ENCODE measurements at places on chromosomes 12 and 14. TPM values are rescaled to one million over a fixed set of nuclear protein-coding genes. Genes with fewer than 3 reads are reported as not detected.

Gene PLA2G1B
- not detected for total RNA-seq

Gene KRT74
- total RNA-seq = not detected

Gene PLEKHG7
- total RNA-seq = not detected

Gene ERGIC2
- 147 TPM for total RNA-seq

Gene SYT1
- total RNA-seq = 4.1 TPM

GRCh38 chr14:68749487-68750475 lies 43.1 kb downstream of the ZFP36L1 start:
- DNase-seq = no peak

DNA sequence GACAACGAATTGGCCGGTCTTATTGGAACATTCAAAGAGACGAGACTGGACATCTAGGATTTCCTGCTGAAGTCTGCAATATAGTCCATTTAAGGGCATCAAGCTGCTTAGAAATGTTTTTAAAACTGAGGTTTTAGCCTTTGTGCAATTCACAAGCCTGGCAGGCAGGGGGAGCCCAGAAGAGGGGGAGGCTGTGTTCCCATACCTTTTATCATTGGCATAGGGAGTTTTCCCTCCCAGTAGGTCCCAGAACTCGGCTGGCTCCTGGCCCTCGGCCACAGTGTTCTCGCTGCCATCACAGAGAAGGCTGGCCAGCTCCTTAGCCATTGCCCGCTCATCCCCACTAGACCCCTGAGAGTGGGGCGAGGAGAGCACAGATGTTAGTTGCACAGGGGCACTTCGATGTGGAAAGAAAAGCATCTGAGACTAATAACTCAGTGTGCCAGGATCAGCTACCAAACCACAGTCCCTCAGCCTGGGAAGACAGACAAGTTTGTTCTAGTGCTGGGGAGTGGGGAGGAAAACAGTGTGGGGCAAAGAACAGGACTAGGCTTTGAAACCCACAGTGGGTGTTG lies 15.1 kb downstream of the AVIL start:
- peak; percentile 36 for DNase-seq

DNA sequence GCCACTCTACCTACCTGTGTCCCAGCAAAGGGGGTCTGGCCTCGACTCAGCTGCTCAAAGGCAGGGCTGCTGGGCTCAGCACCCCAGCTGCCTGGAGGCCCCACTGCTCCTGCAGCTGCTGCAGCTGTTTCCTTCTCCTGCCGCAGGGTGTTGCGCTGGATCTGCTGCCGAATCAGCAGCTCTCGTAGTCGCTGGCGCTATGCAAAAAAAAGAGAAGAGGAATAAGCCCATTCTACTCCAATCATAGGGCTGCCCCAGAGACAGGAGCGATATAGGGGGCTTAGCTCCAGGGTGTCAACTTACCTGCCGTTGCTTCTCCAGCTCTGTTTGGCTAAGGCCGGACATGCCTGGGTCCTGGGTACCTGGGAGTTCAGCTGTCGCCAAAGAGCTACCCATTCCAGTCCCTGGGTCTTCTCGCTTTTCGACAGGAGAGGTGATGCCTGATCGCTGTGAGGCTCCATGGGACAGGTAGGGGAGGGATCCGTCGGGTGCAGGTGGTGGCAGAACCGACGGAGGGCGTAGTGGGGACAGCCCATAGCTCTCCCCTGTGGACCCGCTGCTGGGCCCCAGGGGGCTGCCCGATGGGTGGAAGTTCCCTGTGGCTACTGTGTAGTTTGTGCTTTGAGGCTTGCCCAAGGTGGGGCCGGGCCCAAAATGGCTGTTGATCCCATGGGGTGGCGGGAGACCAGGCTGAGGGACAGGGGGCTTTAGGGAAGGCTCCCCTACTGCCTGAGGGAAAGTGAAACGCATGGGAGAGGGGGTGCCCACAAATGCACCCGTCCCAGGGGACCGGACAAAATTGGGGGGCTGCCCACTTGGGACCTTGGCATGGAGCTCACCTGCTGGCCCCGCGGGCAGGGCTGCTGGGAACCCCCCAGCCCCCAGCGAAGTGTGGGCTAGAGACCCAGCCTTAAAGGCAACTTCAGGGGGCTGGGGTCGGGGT lies 20.9 kb downstream of the KMT2D start:
- DNase-seq = no peak

DNA sequence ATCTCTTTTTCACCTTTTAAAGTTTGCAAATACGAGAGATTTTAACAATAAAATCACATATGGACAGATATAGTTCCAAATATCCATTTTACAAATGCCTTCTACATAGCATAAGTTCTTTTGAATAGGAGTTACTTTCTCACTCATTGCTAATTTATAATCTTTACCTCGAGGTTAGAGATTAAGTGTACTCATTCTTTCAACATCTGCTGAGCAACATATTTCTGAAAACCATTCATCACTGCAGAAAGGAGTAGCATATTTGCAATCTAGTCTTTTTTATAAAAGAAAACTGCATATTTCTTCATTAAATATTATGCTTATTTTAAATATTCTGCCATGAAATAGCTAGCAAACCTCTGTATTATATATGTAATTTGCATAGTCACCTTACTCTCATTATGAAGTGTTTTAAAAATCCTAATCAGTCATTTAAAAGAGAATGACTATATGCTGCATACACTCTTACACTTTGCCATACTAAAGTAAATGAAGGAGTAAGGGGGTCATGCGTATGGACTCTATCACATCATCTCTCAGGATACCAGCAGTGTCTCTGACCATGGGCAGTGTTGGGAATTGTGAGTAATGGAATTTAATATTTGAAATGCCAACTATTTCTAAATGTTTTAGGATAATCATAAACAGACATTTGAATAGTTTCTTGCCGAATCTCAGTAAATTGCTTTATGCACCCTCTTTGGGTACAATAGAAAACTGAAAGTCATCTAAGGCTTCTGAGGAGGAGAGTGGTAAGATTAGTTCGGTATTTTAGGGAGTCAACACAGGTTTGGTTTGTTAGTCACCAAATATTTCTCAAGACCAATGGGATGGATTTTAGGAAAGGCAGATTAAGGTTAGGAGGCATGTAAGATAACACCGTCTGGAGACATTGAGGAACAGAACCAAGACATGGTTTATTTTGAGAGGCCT lies 524.8 kb upstream of the ATP2B1 start:
- no peak for DNase-seq

GRCh38 chr12:93167331-93167730 lies 210.4 kb upstream of the NUDT4 start:
- no peak for DNase-seq

DNA sequence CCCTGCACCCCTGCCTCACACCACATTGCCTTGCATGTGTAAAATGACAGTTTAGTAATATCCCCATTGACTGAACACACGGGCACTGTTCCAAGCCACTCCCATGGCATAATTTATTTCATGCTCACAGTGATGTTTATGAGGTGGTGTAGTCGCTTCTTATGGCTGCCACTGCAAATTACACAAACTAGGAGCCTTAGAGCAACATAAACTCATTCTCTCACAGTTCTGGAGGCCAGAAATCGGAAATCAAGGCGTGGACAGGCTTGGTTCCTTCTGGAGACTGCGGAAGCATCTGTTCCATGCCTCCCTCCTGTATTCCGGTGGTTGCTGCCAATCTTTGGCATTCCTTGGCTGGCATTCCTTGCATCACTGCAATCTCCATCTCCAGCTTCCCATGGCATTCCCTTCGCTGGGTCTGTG lies 97.3 kb downstream of the RIN3 start:
- DNase-seq = no peak

DNA sequence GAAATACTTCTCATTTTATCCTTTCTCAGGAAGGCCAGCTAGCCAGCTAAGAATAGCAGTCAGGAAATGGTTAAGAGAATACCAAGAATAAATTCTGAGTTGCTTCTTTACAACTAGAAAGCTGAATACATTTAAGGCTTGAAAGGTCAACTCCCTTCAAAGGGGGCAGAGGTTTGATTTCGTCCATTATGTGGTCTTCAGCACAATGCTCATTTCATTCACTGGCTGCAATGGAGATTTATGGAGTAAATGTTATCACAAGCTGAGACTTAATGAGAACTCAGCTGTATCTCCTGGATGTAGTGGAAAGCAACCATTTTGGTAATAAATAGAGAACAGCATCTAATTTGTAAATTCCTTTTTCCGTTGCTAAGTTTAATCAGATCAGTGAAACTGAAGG lies 265.0 kb upstream of the FKBP4 start:
- DNase-seq = no peak

DNA sequence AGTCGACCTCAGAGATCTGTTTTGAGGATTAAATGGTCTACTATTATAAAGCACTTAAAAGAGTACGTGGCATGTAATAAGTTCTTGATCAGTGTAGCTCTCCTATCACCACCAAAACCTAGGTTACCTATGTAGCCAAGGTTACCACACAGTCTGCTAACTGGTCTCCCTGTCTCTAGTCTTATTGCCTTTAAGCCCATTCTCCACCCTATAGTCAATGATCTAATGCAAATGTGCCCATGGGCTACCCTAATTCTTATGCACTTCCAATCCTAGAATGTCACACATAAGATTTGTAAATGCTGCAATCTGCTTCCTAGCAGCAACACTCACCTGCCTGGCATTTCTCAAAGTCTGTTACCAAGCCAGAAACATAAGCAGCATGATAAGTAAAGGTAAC lies 44.9 kb downstream of the C2CD5 start:
- DNase-seq = no peak

DNA sequence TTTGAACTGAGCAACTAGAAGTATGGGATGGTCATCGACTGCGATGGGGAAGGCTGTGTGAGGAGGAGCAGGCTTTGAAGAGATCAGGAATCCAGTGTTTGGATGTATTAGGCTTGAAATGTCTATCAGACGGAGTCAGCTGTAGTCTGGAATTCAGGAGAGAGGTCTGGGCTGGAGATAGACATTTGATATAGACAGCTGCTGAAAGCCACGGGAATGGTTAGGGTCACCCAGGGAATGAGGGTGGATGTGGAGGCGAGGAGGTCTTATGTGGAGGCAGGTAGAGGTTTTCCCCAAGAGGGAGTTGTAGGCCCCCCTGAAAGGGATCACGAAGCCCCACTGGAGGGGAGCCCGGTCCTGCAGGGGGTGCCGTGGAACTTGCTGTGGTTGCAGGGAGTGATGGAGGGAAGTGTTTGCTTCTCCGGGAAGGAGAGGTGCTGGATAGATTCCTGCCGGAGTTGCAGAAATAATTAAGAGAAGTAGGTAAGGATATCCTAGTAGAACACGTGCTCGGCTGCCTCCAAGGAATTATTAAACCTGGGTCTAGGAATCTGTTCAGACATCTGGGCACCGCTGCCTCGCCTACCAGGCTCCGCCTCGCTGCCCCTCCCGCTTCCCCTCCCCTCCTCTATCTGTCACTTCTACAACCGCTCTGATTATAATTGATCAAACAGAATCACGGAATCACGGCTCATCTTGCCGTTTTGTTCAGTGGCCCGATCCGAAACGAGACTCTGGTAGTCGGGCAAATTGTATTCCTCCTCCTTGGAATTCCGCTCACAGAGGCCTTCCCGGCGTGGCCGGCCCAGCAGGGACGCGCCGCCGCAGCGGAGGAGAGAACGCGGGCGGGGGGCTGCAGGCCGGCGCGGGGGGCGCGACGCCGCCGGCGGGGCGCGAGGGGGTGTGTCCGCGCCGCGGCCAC lies 826 bp upstream of the CACNA1C start:
- DNase-seq = no peak

DNA sequence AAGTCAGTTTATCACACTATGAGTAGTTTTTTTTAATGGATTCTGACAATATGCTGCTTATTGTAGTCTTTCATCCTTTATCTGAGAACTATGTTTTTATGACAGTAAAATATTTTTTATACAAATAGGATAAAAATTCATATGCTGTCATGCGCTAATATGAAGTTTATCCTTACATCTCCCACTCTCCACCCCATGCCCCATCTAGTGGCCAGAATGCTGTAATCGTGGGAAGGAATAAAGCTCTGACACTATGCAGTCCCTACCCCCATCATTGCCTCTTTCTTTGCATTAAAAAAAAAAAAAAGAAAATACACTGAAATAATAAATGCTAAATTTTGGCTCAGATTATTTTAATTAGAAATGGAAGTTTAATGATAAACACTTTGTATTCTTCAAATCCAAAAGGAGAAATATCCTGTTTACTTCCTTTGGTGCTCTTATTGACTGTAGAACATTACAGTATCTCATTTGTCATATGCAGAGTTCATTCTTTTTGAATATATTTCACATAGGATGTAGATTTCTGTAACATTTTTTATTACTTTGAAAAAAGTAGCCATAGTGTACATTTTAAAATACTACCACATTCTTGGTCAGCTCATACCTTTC lies 145.9 kb upstream of the SLCO1C1 start:
- no peak for DNase-seq

- no peak for DNase-seq
Observed at GRCh38 chr12:6336889-6337853, 4.7 kb downstream of the TNFRSF1A start.

DNA sequence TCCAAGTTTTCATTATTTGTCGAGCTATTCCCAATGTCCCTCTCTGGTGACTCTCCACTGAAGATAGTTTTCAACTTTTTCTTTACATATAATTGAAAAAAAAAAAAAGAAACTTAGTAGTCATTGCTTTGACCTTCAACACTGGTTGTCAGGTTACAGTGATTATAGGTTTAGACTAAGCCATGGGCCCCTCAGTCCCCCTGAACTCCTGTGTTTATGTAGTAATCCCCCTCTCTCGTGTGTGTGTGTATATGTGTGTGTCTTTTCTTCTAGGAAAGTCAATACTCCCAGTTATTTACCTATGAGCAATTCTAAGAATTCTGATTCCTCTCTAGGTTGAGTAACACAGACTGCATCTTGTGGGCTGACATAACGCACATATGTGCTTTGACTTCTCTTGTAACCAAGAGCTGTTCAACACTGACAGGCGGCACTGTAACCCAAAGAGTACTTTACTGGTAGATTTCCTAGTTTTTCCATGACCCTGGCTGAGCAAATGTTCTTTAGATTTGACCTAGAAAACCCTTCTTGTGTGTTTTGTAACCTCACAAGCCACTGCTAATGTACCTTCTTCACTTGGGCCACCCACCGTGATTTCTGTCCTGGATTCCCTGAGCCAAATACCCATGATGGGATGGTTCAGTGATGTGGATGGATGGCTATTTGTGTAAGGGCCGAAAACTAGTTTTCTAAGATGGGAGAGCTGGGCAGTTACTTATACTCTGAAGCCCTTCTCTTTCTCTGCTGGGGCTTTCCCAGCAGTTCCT lies 15.0 kb upstream of the MANSC4 start:
- no peak for DNase-seq

- DNase-seq = peak; percentile 10
Observed at GRCh38 chr12:121894633-121895032, 6.0 kb downstream of the PSMD9 start.

GRCh38 chr12:6688543-6688998 lies 604 bp downstream of the ZNF384 start:
- DNase-seq = no peak

DNA sequence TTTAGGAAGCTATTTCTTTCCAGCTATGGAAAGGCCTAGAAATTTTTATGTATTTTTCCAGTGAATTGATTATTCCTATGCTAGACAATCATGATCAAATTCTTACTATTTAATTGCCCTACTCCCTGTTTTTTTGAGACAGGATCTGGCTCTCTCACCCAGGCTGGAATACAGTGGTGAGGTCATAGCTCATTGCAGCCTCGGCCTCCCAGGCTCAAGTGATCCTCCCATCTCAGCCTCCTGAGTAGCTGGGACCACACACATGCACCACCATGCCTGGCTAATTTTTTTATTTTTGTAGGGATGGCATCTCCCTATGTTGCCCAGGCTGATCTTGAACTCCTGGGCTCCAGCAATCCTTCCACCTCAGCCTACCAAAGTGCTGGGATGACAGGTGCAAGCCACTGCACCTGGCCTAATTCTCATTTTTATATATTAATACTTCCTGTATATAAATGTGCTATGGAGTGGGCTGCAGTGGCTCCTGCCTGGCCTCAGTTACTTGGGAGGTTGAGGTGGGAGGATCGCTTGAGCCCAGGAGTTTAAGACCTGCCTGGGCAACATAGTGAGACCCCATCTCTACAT lies 16.0 kb upstream of the MDM2 start:
- no peak for DNase-seq

GRCh38 chr12:6539314-6539682 lies 5.0 kb downstream of the GAPDH start:
- no peak for DNase-seq

All from HFFc6 (cell line).